Activated CD8-positive, alpha-beta memory T cell treated with anti-CD3 and anti-CD28 coated beads, Interleukin-2, amount 50 U/mL, for 4 hours (primary cell): ENCODE measurements at places on chromosomes 3 and 15.
A peak's percentile ranks its signal among the peaks of the same experiment; 100 is the strongest.

- DNase-seq = no peak
Measured at GRCh38 chr3:141305436-141305835, 62.9 kb upstream of the ZBTB38 start.

DNA sequence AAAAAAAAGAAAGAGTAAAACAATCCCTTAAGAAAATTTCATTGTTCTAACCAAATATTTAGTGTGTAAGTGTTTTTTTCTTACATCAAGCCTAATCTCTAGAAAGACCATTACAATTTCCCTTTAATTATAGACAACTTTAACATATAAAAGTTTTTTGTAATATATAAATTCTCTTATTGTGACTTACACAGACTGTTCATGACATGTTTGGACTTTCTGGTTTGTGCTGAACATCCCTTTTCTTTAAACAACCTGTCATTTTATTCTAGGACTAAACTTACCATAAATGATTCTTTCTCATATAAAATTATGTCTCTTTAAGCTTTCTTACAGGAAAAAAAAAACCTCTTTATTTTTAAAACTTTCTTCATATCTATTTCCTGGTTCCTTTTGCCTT lies 13.0 kb upstream of the BTLA start:
- DNase-seq = no peak

DNA sequence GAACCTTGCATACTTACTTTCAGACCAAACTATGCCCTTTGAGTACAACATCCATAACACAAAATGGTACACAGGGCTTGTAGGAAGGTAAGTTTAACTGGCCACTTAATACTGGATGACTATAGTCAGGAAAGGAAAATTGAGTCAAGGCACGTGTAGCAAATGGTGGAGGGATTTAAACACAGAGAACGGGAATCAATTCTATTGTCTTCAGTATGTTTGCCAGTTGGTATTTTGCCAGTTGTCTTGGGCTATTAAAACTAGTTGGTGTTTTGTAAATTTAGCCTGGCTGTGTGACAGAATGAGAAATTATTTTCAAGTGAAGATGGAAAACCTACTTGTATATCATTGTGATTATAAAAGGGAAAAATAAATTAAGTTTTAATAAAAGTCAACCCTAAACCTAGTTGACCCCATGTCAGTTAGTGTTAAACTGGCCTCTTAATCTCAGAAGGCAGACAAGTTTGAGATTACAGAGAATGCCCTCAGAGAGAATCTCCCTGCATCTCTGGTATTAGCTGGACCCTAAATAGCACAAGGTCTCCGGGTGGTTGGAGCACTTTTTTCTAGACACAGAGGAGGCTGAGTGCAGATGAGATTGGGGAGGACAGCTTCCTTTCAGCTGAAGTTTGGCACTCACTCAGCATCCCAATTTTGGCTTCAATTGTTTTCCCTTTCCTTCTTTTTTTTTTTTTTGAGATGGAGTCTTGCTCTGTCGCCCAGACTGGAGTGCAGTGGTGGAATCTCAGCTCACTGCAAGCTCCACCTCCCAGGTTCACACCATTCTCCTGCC lies 91.2 kb downstream of the MB21D2 start:
- DNase-seq = no peak

- no peak for DNase-seq
Measured at GRCh38 chr3:100407164-100407563, 5.8 kb downstream of the LNP1 start.

GRCh38 chr15:71455107-71455506 lies 339.8 kb downstream of the THSD4 start:
- DNase-seq = no peak

- DNase-seq = no peak
Measured at GRCh38 chr3:164326714-164327113, 751.6 kb downstream of the SI start.

GRCh38 chr15:100601163-100601562 lies 821 bp downstream of the LINS1 start:
- DNase-seq = peak; percentile 51

- no peak for DNase-seq
Measured at GRCh38 chr3:56879436-56880215, 77.9 kb upstream of the ARHGEF3 start.

- no peak for DNase-seq
Measured at GRCh38 chr3:158352551-158352950, 218.4 kb upstream of the MLF1 start.

DNA sequence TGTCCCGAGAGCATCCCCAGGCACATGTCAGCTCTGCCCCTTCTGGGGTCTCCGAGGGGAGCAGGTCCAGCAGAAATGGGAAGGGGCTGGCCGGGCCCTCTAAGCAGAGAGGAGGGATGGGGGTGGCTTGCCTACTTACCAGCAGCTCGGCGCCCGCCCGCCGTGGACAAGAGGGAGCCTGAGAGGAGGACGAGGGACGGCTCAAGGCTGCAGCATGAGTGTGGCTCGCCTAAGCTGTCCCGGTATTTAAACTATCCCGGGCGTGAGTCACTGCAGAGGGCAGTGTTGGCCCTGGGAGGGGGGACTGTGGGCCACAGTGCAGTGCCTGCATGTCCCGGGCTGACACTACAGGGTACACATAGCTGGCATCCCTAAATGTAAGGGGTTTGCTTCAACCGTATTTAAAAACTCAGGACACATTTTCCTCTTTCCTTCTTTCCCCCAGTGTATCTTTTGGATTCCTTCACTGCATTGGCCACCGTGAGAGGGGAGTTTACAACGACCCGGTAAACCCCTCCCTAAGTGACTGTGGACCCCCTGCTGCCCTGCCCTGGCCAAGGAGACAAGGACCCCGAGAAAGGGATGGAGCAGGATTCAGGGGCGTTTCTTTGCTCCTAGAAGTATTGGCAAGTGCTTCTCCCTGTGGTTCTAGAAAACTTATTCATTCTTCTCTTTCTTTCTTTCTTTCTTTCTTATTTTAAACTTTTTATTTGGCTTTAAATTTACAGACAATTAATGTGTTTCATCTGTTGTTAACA lies at the start of gene LRRC15:
TSS of gene LRRC15 (minus strand) at position 222 of the 758 bp plus-strand sequence. CDS start 8,700 bp downstream, outside the sequence.
- no peak for DNase-seq

DNA sequence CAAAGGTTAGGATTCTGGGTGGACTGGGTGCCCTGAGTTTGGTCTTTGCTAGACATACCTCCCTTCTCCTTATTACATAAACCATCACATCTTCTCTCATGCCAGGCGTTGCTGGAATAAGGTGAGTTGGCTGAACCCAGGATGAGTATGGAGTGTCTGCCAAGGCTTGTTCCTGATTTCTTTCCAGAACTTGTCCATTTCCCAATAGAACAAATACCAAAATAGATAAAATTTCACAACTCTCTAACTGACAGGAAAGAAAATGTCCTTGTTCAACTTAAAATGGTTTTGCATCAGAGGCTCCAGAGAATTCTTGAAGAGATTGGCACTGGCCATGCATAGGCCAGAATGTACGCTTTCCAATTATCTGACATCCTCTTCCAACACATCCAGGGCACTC lies 291.9 kb downstream of the IGSF11 start:
- DNase-seq = no peak

DNA sequence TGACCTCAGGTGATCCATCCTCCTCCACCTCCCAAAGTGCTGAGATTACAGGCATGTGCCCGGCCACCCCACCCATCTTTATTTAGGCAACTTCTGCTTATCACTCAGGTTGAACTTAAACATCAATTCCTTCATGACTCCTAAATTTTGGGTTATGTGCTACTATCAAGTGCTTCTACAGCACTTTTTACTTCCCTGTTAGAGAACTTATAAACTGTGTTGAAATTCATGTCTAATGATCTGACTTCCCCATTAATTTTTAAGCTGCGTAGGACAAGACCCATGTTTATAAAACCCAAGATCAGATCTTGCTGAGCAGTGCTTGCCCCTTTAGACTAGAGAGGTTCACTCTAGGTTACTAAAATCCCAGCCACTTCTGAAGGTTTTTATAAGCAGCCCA lies 266.2 kb upstream of the TPRG1 start:
- DNase-seq = no peak

DNA sequence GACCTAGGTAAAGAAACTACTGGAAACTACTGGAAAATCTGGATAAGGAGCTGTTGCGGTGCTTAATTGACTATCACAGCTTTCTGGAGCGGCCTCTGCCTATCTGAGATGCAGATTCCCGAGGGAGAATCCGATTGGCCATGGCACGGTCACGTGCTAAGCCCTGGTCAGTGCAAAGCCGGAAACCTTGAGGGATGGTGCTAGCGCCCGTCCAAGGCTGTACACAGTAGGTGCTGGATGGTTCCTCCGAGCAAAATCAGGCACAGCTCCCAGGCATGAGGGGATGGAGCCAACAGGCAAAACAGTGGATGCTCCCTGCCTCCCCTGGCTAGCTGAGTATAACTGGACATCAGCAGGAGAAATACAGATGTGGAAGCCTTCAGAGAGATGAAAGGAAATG lies 238.7 kb upstream of the HES1 start:
- no peak for DNase-seq

GRCh38 chr3:154507727-154508126 lies 77.7 kb upstream of the GPR149 start:
- no peak for DNase-seq

GRCh38 chr3:52483577-52484381 lies 11.4 kb upstream of the STAB1 start:
- no peak for DNase-seq

DNA sequence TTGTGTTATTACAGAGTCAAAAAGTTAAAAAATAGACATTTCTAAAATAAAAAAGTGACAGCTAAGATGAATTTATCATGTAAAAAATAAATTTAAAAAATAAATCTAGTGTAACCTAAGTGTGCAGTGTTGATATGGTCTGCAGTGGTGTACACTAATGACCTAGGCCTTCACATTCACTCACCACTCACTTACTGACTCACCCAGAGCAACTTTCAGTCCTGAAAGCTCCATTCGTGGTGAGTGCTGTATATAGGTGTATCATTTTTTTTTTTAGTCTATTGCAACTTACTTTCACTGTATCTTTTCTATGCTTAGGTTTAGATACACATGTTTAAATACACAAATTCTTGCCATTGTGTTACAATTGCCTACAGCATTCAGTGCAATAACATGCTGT lies 459.4 kb upstream of the ROBO1 start:
- DNase-seq = no peak

DNA sequence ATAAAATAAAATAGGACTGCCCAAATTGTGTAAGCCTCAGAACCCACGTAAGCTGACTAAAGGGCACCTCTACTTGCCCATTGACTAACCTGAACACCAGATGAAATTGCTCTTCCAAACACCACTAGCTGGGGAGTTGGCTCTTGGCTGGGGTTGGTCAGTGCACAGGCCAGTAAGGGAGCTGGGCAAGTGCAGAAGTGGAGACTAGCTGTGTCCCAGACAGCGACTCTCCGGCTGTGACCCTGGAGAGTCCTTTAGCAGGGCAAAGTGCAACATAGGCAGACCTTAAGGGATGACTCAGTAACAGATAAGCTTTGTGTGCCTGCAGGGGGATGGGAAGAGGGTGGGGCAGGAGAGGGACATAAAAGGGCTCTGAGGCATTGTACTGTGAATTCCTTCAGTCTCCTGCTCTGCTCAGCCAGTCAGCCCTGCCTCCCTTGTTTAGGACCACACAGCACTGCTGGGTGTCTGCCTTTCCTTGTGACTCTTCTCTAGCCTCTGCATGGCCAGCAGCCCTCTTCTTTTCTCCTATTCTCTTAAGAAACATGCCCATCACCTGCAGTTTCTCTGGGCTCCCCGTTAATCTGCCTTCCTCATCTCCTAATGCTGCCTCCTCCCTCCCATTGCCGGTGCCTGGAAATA lies 13.2 kb downstream of the NR1I2 start:
- DNase-seq = no peak

GRCh38 chr3:193593668-193594030 lies 641 bp downstream of the OPA1 start:
- DNase-seq = peak; percentile 30

DNA sequence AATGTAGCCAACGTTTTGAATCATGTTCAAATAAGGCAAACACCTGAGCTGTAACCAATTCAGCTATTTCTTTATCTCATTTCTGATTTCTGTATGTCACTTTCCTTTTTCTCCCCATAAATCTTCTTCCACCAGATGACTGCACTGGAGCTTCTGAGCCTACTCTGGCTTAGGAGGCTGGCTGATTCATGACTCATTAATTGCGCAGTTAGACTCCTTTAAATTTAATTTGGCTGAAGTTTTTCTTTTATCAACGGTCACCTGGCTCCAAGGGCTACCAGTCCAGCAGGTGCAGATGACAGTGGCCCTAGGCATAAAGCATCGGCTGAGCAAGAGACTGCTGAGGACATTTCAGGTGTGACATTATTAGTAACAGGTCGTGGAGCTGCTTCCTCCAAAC lies 39.6 kb upstream of the ITGA11 start:
- no peak for DNase-seq

GRCh38 chr3:171727288-171727687 lies 83.0 kb downstream of the PLD1 start:
- DNase-seq = no peak

GRCh38 chr3:58462829-58463180 lies 29.1 kb upstream of the KCTD6 start:
- DNase-seq = no peak

GRCh38 chr3:9448071-9448470 lies 50.7 kb downstream of the SETD5 start:
- DNase-seq = no peak

- no peak for DNase-seq
Measured at GRCh38 chr3:127394984-127395662, 107.3 kb upstream of the PRR20G start.

- no peak for DNase-seq
Measured at GRCh38 chr15:87120555-87120954, 1040.9 kb downstream of the AGBL1 start.

DNA sequence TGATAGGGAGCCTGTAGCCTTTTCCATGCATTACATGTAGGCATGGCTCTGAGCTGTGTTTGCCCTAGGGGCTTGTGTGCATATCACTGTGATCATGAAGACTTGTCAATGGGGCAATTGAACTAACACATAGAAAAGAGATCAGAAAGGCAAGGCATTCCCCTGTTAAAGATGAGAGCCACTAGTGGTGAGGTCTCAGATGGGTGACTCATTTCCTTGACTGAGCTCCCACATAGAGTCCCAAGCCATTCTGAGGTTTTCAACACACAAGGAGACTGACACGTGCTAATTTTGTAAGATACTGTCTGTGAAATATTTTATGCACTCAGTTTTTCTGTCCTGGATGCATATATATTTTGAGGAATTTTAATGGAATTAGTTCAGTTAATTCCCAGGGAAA lies 53.8 kb downstream of the SAMMSON start:
- no peak for DNase-seq

- no peak for DNase-seq
Measured at GRCh38 chr3:112604536-112604935, 36.4 kb downstream of the CCDC80 start.
